ENCODE measurements at places on chromosomes 7 and 10.

DNA sequence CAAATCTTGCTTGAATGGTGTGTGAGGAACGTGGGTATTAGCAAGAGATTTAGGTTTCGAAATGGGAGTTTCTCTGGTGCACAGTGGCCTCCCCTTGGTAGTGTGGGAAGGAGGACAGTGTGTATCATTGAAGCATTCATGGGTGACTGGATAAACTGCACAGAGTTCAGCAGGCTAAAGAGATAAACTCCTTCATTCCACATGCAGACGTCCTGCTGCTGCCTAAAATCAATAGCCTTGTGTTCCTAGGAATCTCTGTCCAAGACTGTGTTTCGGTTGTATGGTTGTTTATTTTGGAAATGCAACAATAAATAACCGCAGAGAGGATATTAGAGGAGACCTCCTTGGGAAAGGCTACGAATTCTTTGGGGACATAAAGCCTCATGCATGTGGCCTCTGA is 100.9 kb upstream of the FAM171A1 start:
- no peak for DNase-seq

DNA sequence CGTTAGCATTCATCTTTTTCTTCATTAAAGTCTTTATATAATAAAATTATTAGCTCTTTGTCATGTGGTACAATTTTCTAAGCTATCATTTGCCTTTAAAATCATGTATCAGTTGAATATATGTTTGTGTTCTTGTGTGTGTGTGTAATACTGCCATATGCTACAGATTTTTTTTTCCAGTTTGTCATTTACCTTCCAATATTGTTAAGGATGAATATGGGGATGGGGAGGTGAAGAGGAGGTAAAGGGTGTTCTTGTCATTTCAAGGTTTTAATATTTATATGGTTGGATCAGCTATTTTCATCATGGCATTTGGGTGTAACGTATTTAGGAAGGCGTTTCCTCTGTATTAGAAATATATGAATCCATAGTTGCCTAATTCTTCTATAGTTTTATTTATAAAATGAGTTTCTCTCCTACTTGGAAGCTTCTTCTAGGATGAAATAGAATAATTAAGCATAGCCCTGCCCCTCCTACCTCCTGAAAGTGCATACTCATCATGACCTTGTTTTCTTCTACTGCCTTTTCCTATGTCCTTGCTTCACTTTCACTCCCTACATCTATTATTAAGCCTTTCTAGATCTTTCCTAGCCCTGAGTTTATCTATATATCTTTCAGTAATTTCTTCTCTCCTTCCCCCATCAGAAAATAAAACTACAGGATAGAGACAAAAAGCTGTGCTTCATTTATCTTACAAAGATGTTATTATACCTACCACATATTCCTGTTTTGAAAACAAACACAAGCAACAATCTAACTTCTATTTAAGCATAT is 25.1 kb downstream of the RAB18 start:
- DNase-seq, result no peak

DNA sequence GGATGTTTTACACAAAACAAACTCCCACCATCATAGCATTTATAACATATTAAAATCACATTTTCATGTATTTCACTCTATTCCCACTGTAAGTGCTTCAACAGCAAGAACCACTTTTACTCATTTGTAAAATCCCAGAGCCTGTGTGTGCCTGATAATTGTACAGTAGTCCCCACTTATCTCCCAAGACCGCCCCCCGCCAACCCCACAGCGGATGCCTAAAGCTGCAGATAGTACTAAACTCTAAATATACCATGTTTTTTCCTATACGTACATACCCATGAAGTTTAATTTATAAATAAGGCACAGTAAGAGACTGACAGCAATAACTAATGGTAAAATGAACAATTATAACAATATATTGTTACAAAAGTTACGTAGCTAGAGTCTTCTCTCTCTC is 33.5 kb downstream of the EZH2 start:
- no peak for DNase-seq

GRCh38 chr10:101933976-101934375 is 90.4 kb upstream of the KCNIP2 start:
- no peak for DNase-seq

GRCh38 chr10:76558586-76558985 is 1079.0 kb downstream of the KCNMA1 start:
- DNase-seq, result no peak

- no peak for DNase-seq
These were observed 18.3 kb upstream of the BTBD16 start for GRCh38 chr10:122252805-122253204.

- no peak for DNase-seq
These were observed 216.0 kb downstream of the BMPER start for GRCh38 chr7:34121366-34121765.

GRCh38 chr7:101487105-101487458 is 124.4 kb downstream of the COL26A1 start:
- no peak for DNase-seq

GRCh38 chr10:124177180-124177518 is 83.8 kb upstream of the CHST15 start:
- DNase-seq, result no peak

DNA sequence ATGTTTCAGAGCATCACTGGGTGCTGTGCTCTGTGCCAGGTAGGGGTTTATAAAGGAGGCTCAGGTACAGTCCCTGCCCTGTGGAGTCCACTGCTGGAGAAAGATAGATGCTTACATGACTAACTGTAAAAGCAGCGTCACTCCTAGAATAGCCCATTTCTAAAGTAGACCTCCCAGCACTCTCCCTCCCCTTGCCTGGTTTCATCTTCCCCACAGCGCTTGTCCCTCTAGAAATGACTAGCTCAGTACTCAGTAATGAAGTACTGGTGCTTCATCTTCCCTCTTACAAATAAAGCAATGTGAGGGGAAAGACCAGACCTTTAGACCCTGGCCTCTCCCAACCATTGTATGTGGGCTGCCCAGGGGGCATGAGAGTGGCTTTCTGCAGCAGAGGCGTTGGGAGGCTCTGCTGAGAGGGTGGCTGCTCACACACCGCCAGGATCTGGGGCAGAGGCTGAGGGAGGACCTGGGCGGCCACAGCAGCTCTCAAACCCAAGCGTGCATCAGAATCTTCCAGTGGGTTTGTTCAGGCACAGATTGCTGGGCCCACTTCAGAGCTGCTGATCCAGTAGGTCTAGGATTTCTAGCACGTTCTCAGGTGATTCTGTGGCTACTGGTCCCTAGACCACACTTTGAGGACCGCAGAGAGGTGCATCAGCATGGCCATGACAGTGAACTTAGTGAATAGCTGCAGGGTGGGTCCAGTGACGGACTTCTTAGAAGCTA is 110.3 kb upstream of the ANLN start:
- DNase-seq, result no peak

DNA sequence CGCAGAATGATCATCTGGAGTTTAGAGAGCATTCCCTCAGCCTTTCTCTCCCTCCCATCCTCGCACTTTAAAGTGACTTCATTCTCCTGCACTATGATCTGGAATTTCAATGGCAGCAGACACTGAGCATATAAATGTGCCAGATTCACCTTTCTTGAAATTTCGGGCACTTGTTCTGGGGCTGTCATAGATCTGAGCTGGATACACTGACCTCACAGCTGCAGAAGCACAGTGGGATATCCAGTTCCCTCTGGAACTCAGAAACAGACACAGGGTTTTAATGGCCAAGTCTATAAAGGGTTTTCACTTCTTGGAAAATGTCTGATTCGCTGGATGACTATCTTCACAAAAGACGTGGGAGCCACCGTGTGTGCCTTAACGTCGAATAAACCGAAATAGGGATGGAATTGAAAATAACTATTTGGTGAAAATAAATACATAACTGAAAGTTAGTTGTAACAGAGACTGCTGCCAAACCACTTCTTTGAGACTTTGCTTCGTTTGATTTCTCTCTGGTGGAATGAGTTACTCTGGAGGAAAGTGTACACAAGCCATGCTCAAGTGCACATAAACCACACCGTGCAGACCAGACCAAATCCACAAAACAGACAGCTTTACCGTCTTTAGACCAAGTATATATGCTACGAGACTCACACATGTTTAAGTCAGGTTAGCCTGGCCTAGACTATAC is 126.1 kb downstream of the SVIL start:
- no peak for DNase-seq

GRCh38 chr7:108189733-108190388 is 59.7 kb upstream of the LAMB4 start:
- no peak for DNase-seq

DNA sequence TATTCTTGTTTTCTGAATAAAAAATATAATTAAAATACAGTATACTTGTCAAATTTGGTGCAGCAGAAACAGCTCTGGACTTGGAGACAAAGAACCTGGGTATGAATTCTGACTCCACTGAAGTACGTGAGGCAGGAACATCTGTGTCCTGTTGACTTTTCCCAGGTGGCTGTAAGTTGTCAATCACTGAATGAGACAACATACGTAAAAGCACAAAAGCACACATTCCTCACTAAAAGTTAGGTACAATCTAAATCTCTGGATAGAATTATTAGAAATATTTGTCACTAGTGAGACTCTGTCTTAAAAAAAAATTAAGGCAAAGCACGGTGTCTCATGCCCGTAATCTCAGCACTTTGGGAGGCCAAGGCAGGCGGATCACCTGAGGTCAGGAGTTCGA is 18.1 kb downstream of the CFAP58 start:
- no peak for DNase-seq

Measured in kidney capillary endothelial cell (primary cell).